NCI-H446 treated with DMSO at 0.1 percent for 48 hours (cell line): ENCODE measurements at places on chromosomes 7 and 10.
A peak's percentile ranks its signal among the peaks of the same experiment; 100 is the strongest.

- DNase-seq, result no peak
Observed at GRCh38 chr7:35375516-35375915, 121.6 kb upstream of the TBX20 start.

DNA sequence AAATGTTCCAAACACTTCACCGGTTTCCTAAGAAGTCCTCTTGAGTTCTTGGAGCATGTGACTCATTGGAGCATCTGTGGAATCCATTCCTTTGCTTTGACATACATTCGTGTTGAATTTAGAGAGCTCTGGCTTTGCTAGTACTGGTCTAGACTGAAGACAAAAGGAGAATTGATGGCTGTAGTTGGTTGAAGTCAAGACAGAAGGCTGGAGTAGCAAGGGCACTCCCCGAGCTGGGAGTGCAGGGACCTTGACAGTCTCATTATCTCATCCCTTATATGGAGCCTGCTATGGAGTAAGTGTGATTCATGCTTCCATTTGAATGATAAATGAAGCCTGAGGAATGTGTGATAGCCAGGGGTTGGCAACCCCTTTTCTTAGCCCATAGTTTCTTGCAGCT lies 1249.1 kb downstream of the TYW1 start:
- no peak for DNase-seq

DNA sequence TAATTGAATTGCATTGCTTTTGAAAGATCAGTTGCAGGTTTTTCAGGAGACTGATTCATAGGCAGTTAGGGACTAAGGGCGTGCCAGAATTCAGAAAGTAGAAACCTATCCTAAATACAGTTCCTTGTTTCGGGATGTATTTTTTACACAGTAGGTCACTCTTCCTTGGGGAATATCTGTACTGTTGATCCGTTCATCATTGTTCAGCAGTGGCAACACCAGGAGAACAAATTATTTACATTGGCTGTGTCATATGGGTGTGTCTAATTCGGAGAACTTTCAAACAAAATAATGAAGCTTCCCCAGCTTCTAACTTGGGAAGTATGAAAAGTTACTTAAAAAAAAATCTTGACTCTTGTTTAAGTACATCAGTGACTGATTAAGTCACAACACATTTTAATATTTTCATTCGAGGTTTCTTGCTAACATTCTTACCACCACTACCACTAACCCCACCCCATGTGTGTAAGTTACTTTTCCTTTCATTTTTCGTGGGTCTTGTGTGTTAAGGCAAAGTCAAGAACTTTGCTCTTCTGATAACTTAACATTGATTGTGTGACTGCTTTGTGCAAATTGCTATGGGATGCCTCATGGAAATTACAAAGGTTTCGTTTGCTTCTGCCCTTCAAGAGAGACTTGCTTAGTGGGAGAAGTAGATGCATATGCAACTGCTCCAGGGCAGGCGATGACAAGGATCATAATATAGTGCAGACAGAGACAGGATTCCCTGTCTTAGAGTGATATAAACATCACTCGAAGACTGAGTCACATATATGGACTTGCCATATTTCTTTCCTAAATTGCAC lies 43.8 kb upstream of the RPA3 start:
- DNase-seq, result peak; percentile 15

- no peak for DNase-seq
Observed at GRCh38 chr7:138538518-138538917, 78.5 kb downstream of the TRIM24 start.

GRCh38 chr10:77135555-77135954 lies 502.1 kb downstream of the KCNMA1 start:
- DNase-seq, result no peak

DNA sequence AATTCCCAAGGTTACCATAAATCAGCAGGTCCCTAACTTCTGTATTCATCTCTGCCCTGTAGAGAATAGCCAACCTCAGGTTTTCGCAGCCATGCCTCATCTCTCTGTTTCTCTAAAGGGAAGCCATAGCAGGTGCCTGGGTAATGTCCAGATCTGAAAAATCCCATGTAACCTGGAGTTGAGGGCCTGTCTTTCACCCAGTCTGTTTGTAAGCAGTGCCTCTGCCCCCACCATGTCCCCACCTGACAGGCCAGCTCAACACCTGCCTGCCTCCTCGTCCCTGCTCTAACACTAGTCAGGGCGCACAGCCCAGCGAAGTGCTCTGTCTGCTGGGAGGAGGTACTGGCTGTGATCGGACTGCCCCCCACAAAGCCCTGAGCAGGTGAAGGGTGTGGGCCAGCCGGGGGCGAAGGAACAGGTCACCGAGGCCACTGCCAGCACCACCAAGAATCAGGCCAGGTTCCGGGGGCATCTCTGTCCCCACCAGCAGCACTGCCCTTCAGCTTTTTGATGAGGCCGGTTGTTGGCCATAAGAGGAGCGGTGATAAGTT lies 210.4 kb downstream of the MGMT start:
- DNase-seq, result no peak

- no peak for DNase-seq
Observed at GRCh38 chr7:46291050-46291438, 370.0 kb upstream of the IGFBP3 start.

DNA sequence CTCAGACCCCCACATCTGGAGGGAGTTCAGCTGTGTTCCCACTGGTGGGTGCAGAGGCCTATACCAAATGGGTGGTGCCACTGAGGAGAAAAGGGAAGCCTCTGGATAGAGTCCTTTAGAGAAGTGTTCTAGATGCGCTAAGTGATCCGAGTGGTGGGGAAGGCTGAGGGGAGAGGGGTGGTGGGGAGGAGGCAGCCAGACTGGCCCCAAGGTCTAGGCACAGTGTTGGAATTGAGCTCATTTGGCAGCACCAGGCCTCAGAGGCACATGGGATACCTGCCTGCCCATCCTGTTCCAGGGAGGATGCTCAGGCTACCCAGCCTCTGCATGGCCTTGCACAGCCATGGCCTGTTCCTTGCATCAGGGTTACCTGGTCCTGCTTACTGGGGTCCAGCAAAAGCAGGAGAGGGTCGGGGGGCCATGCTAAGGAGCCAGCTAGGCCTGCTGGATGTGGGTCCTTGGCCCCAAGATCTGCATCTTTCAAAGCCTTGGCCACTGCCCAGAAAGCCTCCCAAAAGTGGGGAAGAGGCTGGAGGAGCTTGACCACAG lies 99.6 kb downstream of the NEURL1 start:
- DNase-seq, result no peak

- DNase-seq, result no peak
Observed at GRCh38 chr7:68440866-68441265, 1157.4 kb upstream of the AUTS2 start.

DNA sequence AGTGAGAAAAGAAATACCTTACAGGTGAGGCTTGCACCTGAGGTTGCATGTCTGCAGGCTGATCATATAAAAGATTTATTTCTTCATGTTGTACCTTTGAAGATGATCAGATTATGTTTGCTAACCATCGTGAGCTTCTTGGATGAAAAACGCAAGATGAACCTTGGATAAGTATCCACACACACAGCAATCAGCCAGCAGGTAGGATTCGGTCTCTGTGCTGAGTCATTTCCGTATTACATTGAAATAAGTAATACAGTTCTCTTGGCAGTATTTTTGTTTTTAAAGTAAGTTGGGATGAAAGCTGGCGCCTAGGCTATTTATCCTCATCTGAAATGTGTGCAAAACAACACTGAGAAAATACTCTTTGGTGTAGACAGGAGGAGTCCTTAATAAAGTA lies 109.0 kb upstream of the PRKCQ start:
- DNase-seq, result no peak

DNA sequence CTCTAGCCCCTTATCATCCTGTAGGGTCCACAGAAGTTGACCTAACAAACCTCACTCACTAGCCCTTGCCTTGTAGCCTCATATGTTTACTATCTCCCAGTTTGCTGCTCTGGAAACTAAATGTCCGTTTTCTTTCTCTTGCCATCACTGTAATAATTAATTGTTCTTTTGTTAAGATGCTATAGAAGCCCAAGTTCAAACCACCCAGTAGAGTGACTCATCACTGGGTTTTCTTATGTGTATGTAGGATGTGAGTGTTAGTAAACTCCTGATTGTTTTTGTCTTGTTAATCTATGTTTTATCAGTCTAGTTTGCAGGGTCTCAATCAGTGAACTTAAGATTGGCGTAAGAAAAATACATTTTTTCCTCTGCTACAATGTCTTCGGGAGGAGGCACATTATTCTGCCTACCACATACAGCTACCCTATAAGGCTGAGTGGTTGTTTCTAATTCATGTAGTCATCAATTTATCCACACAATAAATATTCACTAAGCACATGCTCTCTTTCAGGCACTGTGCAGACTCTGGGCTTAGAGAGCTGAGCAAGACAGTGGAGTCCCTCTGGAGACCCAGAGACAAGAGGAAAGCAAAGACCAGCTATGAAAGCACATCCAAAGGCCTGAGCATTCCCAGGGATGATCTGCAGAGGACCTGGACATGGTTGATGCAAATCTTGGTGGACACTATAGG lies 474.1 kb upstream of the AKR1E2 start:
- DNase-seq, result no peak

DNA sequence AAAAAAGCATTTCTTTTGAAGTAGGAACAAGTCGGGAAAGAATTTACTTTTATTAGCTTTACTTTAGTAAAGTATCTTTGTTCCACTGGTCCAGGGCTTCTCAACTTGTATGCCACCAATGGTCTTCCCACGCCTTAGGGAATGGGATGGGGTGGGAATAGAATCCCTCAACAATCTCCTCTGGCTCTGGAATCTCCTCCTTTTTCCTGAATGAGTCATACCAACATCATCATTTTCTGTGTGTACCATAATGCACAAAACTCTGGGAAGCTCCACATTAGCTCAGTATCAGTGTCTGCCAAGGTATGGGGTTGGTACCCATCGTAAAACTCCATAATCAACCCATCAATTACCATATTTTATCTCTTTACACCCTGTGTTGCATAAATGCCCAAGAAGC lies 159.4 kb upstream of the BMPER start:
- no peak for DNase-seq

GRCh38 chr10:112412696-112413095 lies 34.0 kb downstream of the ZDHHC6 start:
- DNase-seq, result no peak

DNA sequence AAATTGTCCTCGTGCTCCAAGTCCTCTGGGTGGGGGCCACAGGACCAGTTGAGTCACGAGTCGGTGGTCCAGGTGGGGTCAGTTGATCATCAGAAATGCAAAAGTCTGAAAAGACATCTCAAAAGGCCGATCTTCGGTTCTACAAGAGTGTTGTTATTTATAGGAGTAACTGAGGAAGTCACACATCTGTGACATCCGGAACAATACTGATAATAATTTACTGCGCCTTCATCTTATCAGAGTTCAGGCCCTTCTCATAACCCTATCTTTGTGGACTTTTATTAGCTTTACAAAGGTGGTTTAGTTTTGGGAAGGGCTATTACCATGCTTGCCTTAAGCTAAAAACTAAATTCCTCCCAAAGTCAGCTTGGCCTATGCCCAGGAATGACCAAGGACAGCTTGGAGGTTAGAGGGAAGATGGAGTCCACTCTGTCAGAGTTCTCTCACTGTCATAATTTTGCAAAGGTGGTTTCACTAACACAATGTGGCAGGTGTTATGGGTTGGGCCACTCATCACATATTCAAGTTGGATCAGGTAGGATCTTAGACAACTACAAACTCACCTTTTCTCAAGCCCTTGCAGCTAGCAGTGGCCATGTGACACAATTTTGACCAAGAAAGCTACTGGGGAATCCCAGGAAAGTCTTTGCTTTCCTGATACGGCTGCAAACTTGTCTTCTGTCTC lies 54.7 kb upstream of the CHST3 start:
- no peak for DNase-seq

- DNase-seq, result no peak
Observed at GRCh38 chr7:16804674-16805439, at the start of gene AGR2. AGR2 (minus strand) TSS chr7:16804999; CDS start chr7:16801796, 3,203 bp downstream.

GRCh38 chr7:88322151-88322550 lies 15.5 kb upstream of the STEAP4 start:
- DNase-seq, result no peak
